ENCODE measurements at places on chromosomes 11 and 22. TPM values are rescaled to one million over a fixed set of nuclear protein-coding genes. Genes with fewer than 3 reads are reported as not detected.

Gene GP1BB
- total RNA-seq = 2.6 TPM

Gene KCNJ5
- total RNA-seq = 0.13 TPM

Gene MOV10L1
- total RNA-seq = 0.43 TPM

Gene PGA4
- 0.32 TPM for total RNA-seq

Gene PLAAT5
- 0.39 TPM for total RNA-seq

Gene C22orf31
- not detected for total RNA-seq

Gene OR2D2
- total RNA-seq = 0.78 TPM

Gene CNIH2
- not detected for total RNA-seq

Gene MIOX
- total RNA-seq = not detected

Gene SLC17A6
- not detected for total RNA-seq

Gene KCNQ1
- not detected for total RNA-seq

Gene ELF5
- not detected for total RNA-seq

Gene C11orf65
- total RNA-seq = 1.5 TPM

Gene ISX
- not detected for total RNA-seq

Gene MMP12
- 0.26 TPM for total RNA-seq

Gene SHISAL1
- total RNA-seq = 47.0 TPM

Gene FAM111B
- total RNA-seq = 3.8 TPM

Gene KLHL35
- total RNA-seq = 2.7 TPM

Gene ATP5MG
- total RNA-seq = 45.1 TPM

Gene AP5B1
- 11.8 TPM for total RNA-seq

Gene MS4A7
- not detected for total RNA-seq

Gene OR51I1
- total RNA-seq = not detected

Gene GNG3
- not detected for total RNA-seq

Gene RASGRP2
- total RNA-seq = not detected

Gene FGF4
- not detected for total RNA-seq

Gene ADAMTS8
- not detected for total RNA-seq

Gene NAV2
- 25.5 TPM for total RNA-seq

All from articular chondrocyte of knee joint (primary cell).